ENCODE measurements at places on chromosomes 3 and 15. TPM values are rescaled to one million over a fixed set of nuclear protein-coding genes. Genes with fewer than 3 reads are reported as not detected.

The WDR72 gene
- total RNA-seq = 0.17 TPM

The LYZL4 gene
- 0.23 TPM for total RNA-seq

The TYRO3 gene
- total RNA-seq = 3.9 TPM

DNA sequence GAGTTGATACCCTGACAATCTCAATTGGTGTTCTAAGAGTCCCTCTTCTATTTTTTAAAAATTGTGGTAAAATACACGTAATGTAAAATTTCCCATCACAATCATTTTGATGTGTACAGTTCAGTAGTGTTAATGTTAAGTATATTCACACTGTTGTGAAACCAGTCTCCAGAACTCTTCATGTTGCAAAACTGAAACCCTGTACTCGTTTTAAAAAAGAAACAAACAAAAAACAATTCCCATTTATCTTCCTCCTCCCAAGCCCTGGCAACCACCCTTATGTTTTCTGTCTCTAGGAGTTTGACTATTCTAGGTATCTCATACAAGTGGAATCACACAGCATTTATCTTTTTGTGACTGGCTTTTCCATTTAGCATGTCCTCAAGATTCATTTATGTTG, 28.7 kb upstream of the ALPK3 start:
- no peak for DNase-seq

DNA sequence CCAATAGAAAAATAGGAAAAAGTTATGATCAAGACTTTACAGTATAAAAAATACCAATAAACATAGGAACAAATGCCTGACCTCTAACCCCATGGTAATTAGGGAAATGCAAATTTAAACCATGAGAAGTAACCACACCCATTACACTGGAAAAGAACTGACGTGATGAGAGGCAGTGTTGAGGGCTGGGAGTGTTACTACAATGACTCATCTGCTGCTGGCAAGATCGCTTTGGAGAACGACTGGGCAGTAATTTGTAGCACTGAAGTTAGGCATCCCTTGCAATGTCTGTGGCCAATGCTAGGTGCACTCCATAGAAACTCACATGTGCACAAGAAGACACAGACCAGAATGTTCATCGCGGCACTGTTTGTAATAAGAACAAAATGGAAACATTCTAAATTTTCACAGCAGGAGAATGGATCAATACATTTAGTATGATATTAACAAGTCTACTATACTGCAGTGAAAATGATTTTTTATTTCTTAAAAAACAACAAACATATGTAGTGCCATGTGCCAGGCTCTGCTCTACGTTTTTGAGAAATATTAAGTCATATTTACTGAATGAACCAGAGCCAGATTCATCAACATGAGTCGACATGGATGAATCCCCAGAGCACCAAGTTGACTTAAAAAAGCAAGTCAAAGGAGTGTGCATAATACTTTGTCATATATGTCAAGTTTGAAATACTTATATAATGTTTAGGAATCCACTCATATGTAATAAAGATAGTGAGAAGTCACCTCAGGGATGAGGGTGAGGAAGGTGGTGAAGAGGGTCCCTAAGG, 37.6 kb upstream of the EPHB3 start:
- DNase-seq = peak; percentile 92

GRCh38 chr3:80244390-80244789, 476.6 kb upstream of the ROBO1 start:
- DNase-seq = no peak

Measured in Daoy (cell line).